ENCODE measurements at places on chromosomes 2 and 18. TPM values are rescaled to one million over a fixed set of nuclear protein-coding genes. Genes with fewer than 3 reads are reported as not detected.

The PDE11A gene
- total RNA-seq: 0.04 TPM

The ALPP gene
- not detected for total RNA-seq

The UBE2E3 gene
- total RNA-seq: 55.1 TPM

The LIPG gene
- total RNA-seq: 57.5 TPM

The RGPD4 gene
- total RNA-seq: not detected

The ASXL2 gene
- total RNA-seq: 5.1 TPM

The SOX11 gene
- not detected for total RNA-seq

The NCKAP5 gene
- total RNA-seq: 0.39 TPM

The ERFE gene
- 0.53 TPM for total RNA-seq

The SLC23A3 gene
- total RNA-seq: 0.59 TPM

DNA sequence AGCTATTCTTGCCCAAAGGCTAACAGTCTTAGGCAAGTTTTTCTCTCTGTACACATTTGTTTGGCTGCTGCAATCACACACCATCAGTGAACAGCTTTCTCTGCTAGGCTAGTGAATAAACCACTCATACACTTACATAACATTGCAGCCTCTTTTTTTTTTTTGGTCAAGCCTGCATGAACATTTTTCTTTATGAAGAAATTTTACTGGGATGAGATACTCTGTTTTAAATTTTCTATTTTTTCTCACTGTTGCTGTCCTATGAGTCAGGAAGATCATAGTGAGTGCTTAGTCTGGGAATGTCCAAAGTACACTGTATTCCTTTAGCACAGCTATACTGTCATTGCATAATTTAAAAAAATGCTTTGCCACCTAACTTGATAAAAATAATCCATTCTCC, 58.5 kb downstream of the ROCK1 start:
- no peak for DNase-seq

- DNase-seq: peak; percentile 76
Measured at GRCh38 chr18:2776601-2777000, 70.2 kb upstream of the EMILIN2 start.

DNA sequence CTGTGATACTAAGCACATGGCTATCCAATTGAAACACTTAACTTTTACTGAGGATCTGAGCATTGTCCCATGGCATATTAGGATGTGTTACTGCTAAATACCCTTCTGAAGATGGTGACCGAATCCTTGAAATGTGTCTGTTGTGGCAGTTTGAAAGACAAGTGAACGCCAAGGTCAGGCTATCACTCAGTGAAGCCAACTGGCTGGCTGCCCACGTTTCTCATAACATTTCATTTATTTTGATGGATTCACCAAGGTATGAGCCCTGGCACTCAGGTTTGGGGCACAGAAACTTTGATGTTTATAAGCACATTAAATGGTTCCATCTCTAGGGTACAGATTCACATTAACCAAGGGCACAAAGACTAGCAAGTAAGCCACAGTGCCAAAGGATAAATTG, 850.3 kb downstream of the DPP10 start:
- DNase-seq: no peak

- peak; percentile 10 for DNase-seq
Measured at GRCh38 chr2:101277111-101277510, 24.4 kb downstream of the CNOT11 start.

GRCh38 chr2:101290711-101291110, 17.8 kb downstream of the RNF149 start:
- no peak for DNase-seq

DNA sequence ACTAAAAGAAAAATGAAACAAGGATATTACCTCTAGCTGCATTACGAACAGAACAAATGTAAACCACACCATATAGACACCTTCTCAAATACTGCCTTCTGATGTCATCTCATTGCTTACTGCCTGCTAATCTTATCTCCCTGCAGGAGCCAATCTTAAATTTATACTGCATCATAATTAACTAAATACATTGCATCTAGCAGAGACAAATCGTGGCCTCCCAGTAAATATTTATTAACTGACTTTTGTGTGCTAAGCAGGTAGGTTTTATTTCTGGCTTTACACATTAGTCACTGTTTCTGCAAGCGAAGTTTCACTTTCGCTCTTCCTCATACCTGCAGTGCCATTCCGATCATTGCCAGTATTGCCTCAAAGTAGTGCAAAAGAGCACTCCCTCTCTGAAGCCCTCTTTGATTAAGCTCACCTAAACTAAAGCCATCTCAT, 67.5 kb downstream of the SPATS2L start:
- DNase-seq: no peak

Data from pulmonary artery endothelial cell (primary cell).